ENCODE measurements at places on chromosomes 13 and 19.
A peak's percentile ranks its signal among the peaks of the same experiment; 100 is the strongest.

GRCh38 chr13:73754241-73754640 lies 380.0 kb downstream of the KLF12 start:
- DNase-seq, result no peak

- no peak for DNase-seq
These were observed 20.3 kb upstream of the RNASEH2B start for GRCh38 chr13:50889317-50889716.

DNA sequence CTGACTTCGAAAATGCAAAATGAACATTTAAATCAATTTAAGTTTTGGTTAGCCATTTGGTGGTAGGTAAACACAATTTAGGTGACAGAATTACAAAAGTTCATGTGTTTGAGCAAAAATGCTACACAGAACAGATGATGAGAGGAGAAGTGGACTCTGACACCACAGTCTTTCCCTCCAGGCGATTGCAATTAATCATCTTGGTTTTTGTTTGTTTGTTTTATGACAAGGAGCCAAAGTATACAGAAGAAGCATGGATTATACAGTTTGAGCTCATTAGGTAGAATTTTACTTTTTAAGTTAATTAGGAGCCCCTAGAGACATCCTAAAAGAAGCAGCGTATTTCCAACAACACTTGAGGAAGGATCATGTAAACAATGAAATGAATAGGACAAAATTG lies 49.3 kb upstream of the FREM2 start:
- DNase-seq, result peak; percentile 57

DNA sequence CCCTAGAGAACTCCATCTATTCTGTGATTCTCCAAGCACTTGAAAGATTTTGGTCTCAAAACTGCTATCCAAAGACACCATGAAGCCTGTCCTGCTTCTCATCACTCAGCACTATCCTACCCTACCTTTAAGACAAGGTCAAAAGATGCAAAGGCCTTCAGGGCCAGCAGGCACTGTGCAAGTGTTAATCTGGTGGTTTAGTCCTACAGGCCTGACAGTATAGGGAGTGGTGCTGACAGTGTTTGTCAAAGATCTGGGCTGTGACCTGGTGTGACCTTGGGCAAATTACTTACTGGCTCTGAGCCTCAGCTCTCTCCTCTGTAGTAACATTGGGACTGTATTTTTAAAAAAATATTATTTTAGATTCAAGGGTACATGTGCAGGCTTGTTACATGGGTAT lies 28.0 kb downstream of the SIAH3 start:
- DNase-seq, result no peak

DNA sequence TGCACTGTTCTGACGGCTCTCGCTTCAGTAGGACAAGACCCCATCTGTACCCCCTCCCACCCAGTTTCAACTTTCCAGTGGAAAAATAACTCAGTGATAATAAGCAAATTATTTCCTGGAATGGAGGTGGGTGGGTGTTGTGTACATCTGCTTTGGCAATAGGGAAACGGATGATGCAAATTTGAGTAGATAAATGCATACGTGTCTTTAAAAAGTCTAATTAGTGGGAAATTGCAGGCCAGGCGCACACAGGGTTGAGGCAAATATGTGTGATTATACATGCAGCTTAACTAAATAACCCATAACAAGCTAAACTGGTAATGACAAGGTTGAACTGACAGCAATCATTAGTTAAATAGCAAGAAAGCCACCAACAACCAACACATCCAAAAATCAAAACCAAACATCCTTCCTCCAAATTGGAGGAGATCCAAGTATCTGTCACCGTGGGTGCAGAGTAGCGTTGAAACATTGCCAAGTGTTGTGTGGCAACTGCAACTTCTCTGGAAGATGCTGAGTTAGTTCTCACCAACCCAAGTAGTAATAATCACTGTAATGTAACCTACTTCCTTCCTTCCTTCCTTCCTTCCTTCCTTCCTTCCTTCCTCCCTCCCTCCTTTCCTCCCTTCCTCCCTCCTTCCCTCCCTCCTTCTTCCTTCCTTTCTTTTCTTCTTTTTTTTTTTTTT lies 54.6 kb downstream of the TRPM4 start:
- no peak for DNase-seq

- DNase-seq, result no peak
These were observed 1312.7 kb downstream of the SLITRK1 start for GRCh38 chr13:82569581-82569980.

DNA sequence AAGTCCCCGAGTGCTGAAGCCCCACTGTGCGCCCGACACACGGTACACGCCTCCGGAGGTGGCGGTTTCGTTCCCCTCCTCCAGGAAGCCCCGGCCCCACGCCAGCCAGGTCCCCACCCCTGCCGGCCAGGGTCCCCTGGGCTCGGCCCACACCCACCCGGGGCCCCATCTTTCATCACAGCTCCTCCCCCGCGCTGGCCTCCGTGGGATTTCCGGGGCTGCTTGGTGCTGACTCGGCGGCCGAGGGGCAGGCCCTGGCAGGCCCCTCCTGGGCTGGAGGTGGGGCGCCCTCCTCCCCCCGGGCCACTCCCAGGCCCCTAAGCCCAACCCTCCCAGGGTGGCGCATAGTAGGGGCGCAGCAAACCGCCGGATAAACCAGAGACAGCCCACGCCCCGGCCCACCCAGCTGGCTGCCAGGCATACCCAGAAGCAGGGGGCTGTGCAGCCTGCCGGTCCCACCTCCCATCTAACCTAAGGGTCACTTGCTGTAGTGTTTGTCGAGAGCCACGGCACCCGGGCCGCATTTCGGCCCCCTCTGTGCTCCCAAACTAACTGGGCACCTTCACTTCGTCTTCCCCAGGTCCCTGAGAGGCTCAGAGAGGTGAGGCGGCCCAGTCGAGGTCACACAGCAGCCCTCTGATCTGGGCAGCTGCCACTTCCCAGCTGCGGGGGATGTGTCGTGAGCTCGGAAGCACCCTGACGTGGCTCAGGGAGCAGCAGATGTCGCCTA lies 6.6 kb downstream of the ZBTB7A start:
- DNase-seq, result no peak

DNA sequence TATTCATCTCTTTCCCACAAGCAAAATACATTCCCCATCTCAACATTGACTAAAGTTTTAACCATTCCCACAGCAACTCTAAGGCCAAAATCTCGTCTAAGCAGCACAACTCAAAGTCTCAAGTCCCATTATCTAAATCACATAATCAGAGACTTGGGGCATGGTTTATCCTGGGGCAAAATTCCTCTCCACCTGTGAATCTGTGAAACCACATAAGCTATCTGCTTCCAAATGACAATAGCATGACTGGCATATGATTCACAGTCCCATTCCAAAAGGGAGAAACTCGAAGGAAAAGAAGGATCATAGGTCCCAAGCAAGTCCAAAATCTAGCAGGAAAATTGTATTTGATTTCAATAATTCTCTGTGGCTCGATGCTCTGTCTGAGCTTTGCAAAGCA lies 73.0 kb downstream of the ANKRD10 start:
- no peak for DNase-seq

DNA sequence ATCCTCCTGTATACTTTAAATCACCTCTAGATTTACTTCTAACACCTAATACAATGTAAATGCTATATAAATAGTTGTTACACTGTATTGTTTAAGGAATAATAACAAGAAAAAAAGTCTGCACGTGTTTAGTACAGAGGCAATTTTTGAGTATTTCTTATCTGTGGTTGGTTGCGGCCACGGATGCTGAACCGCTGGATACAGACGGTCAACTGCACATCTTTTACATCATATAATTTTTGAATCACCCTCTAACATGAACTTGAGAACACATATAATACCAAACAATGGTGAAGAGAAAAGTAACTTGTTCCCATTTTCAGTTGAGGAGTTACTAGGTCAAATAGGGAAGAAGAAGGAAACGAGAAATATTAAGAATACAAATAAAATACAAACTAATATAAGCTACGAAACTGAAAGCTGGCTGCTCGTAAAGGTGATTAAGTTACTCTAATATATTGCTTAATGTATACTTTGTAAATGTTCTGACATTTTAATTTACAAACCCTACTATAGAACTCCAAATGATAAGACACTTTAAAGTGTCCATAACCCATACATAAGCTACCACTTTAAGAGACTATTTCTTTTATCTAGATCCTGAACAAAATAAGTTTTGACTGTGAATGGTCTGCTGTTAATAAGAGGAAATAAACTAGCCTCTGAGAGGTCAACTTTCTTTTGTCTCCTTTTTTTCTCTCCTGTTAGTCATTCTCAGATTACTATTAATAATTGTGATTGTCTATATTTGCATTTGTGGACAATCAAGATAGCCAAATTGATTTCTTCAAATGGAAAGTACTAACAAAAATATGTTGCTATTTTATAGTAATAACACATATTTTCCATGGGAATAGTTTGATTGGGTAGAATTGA lies 457.4 kb downstream of the DIAPH3 start:
- DNase-seq, result no peak
